ENCODE measurements at places on chromosomes 1 and 21.

DNA sequence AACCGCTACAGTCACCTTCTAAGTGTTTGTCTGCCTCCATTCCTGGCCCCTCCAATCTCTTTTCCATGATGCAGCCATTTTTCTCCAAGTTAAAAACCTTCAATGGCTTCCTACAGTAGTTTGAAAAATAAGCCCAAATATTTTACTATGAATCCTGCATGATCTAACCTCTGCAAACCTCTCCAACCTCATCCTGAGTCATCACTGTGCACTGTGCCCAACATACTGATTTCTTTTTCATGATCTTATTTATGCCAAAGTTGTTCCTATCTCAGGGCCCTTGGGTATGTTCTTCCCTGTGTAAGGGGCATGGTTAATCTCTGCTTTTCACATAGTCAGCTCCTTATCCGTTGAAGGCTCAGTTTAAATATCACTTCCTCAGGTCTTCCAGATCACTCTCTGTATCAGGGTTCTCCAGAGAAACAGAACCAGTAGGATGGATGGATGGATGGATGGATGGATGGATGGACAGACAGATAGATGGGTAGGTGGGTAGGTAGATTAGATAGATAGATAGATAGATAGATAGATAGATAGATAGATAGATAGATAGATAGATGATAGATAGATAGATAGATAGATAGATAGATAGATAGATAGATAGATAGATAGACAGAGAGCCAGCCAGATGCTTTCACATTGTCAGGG is 18.1 kb upstream of the PTPN14 start:
- no peak for DNase-seq

DNA sequence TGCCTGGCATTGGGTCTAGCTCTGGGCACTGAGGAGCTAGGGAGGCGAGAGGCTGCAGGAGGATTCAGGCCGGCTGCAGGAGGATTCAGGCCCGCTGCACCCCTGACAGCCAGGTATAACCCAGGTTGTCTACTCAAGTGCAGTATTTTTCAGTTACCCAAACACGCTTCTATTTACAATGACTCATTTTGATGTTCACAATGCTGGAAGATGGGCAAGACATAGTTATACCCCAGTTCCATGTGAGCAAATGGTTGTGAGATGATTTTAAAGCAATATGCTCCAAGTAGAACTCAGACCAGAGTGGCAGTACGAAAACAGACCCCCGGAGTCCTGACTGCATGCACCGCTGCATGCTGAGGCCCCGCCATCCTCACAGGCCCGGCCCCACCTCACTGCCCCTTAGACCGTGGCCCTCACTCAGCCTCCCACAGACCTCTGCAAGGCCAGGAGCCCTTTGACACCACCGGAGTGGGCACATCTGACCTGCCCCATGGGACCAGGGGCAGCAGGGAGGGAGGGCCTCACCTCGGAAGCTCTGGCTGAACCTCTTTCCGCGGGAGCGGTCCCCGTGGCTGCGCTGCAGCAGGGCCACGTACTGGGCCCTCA is 553 bp downstream of the LEFTY1 start:
- DNase-seq = no peak

DNA sequence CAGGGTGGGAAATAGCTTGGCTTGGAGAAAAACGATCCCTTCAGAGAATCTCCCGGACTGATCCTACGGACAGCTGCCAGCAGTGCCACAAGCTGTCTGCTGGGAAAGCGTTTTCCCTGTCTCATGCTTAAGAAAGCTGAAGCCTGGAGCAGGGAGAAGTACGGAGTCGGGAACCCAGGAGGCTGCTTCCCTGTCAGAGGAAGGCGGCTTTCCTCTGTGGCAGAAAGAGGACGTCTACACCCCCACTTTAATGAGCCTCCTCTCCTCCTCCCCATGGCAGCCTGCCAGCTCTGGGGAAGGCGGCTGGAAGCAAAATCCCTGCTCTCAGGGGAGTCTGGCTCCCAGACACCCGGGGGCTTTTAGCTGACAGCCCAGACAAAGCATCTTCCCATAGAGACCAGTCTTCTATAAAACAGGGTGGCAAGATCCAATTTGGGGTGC is 7.3 kb downstream of the KIF21B start:
- peak; percentile 70 for DNase-seq

GRCh38 chr1:77446841-77447555 is 165.2 kb downstream of the AK5 start:
- DNase-seq = no peak

- DNase-seq = no peak
Observed at GRCh38 chr1:39328095-39328494, 123.6 kb downstream of the MACF1 start.

DNA sequence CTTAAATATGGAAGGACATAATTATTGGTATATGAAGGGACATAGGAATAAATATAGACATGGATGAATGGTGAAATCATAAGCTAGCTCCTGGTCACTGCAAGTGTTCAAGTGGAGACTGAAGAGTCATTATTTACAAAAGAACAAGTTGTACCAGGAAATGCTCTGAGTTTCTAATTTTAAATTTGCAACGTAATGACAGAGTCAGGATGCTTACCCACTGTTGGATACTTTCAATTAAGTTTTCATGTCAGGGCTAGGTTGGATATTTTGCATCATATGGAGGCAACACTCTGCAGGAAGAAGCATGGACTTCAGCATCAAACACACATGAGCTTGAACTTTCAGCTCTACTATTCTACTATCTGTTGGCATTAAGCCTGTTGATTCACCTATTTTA is 499.6 kb upstream of the C1orf87 start:
- no peak for DNase-seq

DNA sequence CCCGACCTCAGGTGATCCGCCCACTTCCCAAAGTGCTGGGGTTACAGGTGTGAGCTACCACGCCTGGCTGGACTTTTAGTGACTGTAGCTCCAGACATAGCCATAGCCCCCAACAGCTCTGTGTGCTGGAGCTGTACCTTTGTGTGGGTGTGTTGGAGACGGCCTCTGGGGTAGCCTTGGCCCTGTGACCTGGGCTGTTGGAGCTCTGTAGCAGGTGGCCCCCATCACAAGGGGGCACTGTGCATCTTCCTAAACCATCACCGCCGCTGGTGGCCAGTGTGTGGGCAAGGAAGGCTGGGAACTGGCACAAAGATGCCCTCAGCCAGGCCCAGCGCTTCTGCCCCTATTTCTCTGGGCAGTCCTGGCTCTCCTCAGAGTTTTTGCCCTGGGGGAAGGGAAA is 38.4 kb upstream of the FOXO6 start:
- peak; percentile 54 for DNase-seq

DNA sequence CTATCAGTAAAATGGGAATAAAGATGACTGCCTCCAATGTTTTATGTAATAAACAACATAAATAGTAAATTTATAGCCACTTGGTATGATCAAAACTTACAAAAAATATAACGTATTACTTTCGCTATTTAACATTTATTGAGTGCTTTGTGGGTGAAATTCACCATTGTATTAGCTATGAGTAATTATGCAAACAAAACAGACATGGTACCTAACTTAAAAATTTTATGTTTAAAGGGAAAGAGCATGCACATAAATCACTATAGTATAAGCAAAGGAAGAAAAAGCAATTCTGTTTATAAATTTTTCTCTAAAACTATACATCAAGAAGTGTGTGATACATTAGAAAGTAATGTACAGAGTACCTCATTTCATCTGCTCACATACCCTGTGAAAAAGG is 1046.2 kb downstream of the NCAM2 start:
- no peak for DNase-seq

DNA sequence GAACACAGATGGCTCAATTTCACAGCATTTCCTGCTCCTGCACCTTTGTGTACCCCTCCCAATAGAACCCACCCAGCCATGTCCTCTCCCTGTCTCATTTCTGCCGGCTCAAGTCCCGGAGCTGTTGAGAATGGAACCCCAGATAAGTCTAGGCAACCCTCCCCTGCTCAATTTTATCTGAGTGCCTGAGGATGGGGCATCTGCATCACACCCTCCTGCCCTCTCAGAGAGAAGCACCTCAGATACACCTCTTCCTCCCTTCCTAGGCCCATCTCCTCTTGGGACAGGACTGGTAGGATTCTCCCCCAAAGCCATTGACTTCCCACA is 1.1 kb downstream of the KIF21B start:
- DNase-seq = no peak

DNA sequence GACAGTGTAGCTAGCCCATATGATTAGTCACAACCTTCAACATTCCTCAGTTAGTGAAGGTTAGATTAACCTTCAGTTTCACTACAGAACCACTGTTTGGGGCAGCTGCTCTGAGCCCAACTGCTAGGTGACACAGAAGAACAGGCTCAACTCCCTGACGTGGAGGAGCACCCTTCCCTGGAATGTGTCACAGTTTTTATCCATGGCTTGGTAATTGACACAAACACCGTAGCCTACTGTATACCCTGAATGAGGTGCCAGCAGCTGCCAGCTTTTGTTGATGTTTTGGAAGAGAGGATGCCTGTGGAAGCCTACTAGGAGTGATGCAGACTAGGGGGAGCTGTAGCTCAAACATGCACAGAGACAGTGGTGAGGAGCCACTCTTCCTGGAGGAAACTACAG is 56.6 kb upstream of the CR2 start:
- DNase-seq = no peak

DNA sequence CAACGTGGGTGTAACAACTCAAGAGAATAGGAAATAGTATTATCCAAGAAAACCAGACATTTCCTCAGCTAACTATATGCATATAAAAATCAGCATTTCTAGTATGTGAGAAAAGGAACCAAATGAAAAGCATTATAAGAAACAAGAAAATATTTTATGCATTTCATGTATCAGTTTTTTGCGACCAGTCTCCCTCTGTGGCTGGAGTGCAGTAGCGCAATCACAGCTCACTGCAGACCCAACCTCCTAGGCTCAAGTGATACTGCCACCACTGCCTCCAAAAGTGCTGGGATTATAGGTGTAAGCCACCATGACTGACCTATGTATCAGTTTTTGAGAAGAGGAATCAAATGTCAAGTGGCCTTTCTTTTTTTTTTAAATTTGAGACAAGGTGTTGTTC is 31.0 kb downstream of the SLC16A1 start:
- DNase-seq = no peak

DNA sequence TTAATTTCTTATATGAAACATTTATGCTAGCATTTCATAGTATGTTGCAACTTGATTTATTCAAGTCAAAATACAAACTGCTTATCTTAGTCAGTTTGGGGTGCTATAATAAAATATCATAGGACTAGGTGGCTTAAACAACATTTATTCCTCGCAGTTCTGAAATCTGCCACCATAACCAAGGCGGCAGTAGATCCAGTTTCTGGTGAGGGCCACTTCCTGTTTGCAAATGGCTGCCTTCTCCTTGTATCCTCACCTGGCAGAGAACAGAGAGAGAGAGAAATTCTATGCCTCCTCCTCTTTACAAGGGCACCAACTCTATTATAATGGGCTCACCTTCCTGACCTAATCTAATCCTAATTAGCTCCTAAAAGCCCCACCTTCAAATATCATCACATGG is 76.1 kb upstream of the RGS2 start:
- DNase-seq = peak; percentile 30

Data from BE2C (cell line).